ENCODE measurements at places on chromosomes 7 and 10. TPM values are rescaled to one million over a fixed set of nuclear protein-coding genes. Genes with fewer than 3 reads are reported as not detected.

The OR2A12 gene
- not detected for polyA plus RNA-seq

The FBXL13 gene
- 0.19 TPM for polyA plus RNA-seq

The MINPP1 gene
- 11.5 TPM for polyA plus RNA-seq

The WEE2 gene
- not detected for polyA plus RNA-seq

- no peak for DNase-seq
- no peak overlapping the region for H3K4me3 ChIP-seq
- H3K27me3 ChIP-seq: no peaks in the 10 kb centered on the region
- no peaks in the 10 kb centered on the region for H3K36me3 ChIP-seq
Observed at GRCh38 chr10:58373442-58373827, 11.8 kb upstream of the TFAM start.

The GIMAP8 gene
- 0.26 TPM for polyA plus RNA-seq

DNA sequence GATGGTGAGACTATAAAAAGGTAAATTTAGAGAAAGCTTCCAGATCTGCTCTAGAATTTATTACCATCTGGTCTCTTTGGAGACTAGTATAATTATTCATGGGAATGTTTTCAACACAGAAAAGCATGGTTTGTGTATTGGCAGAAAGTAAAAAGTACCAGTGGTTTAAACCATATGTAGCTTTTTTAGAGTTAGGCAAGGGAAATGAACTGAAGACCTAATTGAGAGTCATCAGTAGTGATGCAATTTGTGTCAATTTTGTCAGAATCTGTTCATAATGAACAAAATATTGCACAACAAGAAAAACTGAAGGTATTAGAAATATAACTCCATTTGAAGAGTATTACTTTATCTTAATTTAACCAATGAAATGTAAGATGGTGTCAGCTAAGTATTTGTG is 181.4 kb downstream of the ADK start:
- no peak for DNase-seq
- H3K4me3 ChIP-seq: no peak overlapping the region
- H3K4me1 ChIP-seq: peaks cover 21% of the 10 kb centered on the region
- peaks cover 5% of the 10 kb centered on the region for H3K36me3 ChIP-seq

- no peaks in the 10 kb centered on the region for H3K27me3 ChIP-seq
- H3K27ac ChIP-seq: no peak overlapping the region
- no peak overlapping the region for H3K4me3 ChIP-seq
- no peaks in the 10 kb centered on the region for H3K36me3 ChIP-seq
Observed at GRCh38 chr10:53447576-53447975, 675.0 kb upstream of the MBL2 start.

The LIPN gene
- polyA plus RNA-seq: not detected

DNA sequence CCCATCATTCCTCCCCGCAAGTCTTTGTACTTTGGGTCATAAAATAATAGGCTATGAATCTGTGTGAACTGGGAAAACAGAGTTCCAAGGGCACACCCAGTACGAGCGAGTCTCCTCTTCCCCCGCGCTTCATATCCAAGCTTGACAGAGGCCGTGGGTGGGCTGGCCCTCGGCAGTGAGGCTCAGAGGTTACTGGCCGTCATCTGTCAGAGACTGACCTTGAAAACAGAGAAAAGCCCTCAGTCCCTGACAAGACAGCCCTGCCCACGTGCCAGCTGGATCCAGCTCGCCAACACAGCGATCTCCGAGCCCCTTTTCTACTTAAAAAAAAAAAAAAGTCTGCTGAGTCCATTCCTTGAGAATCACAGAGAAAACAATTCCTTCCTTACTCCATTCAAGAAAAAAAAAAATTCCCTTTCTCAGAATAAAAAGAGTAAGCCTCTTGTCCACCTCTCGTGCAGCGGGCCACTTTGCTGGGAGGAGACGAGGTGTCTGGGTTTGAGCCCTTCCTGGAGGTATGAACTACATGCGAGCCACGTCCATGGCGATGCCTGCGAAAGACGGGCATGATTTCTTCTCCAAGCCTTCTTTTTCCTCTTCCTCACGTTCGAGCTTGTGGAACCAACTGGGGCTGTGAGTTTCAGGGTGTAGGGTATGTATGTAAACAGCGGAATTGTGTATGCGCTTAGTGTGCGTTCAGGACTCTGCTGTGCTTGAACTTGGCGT is 744 bp upstream of the BICC1 start:
- H3K27me3 ChIP-seq: peaks cover 23% of the 10 kb centered on the region
- no peak for DNase-seq
- H3K27ac ChIP-seq: no peak overlapping the region
- peak overlapping the region; percentile 13 for H3K4me3 ChIP-seq
- H3K36me3 ChIP-seq: no peaks in the 10 kb centered on the region

Data from keratinocyte (primary cell).